ENCODE measurements at places on chromosomes 2 and 18.

GRCh38 chr18:10736984-10737383, 211.2 kb downstream of the NAPG start:
- no peak for DNase-seq

- DNase-seq: no peak
These were observed 70.8 kb downstream of the SESTD1 start for GRCh38 chr2:179193759-179194394.

- DNase-seq: no peak
These were observed 894.4 kb downstream of the BCL11A start for GRCh38 chr2:59658906-59659635.

- peak; percentile 31 for DNase-seq
These were observed 1.2 kb downstream of the ST3GAL5 start for GRCh38 chr2:85887566-85888019.

- peak; percentile 73 for DNase-seq
These were observed 95.1 kb downstream of the ZFP36L2 start for GRCh38 chr2:43131051-43131889.

- DNase-seq: no peak
These were observed 160.4 kb upstream of the FOSL2 start for GRCh38 chr2:28232295-28232694.

DNA sequence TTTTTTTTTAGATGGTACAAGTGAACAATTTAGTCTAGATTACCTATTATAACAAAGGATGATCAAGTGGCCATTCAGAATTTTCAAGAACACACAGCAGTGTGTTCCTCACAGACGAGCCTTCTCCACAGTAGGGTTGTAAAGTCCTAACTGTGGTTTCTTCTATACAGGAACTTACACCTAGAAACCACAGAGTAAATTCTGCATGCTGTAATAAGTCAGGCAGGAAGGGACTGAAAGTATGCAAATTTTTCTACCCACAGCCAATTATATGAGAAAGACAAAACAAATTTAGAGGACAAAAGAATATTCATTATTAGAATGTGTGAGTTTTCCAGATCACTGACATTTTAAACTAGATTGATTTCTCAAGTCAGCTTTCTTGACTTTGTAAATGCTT, 99.5 kb downstream of the RBMS1 start:
- no peak for DNase-seq

- DNase-seq: no peak
These were observed 36.0 kb downstream of the LBH start for GRCh38 chr2:30267161-30267975.

- no peak for DNase-seq
These were observed 298.3 kb downstream of the KCNS3 start for GRCh38 chr2:18176679-18177215.

- DNase-seq: no peak
These were observed 138.9 kb upstream of the NABP1 start for GRCh38 chr2:191539068-191539467.

- DNase-seq: no peak
These were observed 42.7 kb upstream of the ODC1 start for GRCh38 chr2:10490806-10491291.

- no peak for DNase-seq
These were observed 2.8 kb upstream of the MXD1 start for GRCh38 chr2:69911985-69912563.

DNA sequence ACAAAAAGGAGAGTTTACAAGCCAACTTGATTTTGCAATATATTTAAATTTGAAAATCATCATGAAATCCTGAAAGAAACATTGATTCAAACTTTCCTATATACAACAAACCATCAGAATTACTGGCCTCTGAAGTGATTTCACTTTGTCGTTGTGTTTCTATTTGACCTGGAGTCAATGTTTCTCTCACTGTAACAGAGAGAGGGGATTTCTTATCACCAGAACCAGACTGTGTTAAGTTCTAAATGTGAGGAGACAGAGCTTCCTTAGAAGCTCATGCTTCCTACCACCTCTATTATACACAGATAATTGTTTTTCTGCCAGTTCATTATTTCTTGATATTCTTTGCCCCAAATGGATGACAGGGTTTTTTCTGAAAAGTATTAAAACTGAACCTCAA, 245.0 kb upstream of the RND3 start:
- DNase-seq: no peak

DNA sequence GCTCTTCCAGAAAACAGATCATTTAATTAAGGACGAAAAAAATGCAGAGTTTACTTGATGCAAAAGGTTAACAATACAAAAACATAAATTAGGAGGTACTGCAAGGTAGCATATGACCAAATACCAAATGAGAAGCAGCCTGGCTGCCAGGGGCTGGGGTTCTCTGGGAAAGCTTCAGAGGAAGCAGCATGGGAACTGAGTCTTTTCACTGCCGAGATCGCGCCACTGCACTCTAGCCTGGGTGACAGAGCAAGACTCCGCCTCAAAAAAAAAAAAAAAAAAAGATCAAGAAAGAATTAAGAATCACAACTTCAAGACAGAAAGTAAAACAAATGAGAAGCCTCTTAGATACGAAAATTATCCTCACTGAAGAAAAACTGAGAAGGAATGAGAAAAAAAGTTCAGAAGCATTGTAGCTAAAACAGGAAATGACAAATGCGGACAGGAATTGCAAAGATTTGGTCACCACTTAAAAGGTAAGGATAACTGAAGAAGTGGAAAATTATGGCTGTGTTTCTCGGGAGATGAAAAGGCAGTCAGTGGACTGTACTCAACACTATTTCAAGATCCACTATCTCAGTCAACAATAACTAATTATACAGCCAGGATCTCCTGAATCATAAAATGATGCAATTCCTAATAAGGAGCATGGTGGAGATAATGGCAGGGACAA, 4.3 kb downstream of the SEPTIN10 start:
- no peak for DNase-seq

DNA sequence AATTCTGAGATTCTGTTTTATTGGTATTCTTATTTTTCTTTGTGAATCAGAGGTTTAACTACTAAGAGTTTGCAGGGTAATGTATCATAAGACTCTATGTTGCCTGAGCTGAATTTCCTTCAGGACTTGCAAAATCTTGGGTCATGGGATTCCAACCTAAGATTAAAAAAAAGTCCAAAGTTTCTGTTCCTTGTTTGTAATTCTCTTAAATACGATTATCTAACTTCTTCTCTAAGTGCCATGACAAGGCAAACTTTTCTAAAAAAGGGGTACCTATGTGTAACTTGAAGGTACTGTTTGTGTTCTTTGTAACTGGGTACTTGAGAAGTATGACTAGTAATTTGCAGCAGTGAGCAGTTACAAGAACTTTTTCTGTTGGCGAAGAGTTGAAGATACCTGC, 181.3 kb upstream of the ZEB2 start:
- DNase-seq: no peak

- DNase-seq: no peak
These were observed 36.9 kb downstream of the SCN1A start for GRCh38 chr2:166090908-166091307.

DNA sequence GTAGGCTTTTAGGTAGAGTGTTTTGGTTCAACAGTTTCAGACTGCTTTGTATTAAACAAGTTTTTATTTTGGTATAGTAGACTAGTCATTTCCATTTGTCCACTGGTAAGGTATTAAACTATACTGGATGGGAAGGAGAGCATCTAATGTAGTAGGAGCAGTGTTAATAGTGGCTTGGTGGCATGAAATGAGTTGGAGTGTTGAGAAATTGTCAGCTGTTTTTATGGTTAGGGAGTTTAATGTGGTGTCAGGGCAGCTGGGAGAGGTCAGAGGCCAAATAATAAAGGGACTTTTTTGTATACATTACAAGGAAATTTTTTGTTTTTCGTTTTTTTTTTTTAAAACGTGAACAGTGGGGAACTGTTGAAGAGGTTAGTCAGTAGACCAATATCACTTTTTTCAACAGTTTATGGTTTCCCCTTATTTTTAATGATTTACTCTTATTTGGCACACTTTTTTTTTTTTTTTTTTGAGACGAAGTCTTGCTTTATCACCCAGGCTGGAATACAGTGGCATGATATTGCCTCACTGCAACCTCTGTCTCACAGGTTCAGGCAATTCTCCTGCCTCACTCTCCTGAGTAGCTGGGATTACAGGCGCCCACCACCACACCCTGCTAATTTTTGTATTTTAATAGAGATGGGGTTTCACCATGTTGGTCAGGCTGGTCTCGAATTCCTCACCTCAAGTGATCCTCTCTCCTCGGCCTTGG, 21.2 kb downstream of the ACTR3 start:
- DNase-seq: no peak

- DNase-seq: no peak
These were observed 14.6 kb downstream of the NOL10 start for GRCh38 chr2:10675131-10675530.

GRCh38 chr2:128309280-128310093, 9.2 kb downstream of the HS6ST1 start:
- no peak for DNase-seq

DNA sequence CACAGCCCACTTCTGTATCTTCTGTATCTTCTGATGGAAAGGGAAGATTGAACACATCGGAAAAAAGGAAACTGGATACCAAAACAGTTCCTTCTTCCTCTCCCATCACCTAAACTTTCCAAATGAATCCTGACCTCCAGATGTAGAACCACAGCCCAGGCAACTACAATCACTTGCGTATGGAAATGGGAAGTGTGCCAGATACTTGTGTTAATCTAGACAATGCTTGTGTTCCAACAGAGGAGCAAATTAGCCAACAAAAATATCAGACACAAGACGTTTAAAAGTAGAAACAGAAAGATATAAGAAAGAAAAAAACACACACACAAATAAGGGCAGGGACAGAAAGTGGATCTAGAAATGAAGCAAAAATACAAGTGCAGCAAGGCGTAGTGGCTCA, 31.4 kb upstream of the DUSP2 start:
- DNase-seq: no peak

DNA sequence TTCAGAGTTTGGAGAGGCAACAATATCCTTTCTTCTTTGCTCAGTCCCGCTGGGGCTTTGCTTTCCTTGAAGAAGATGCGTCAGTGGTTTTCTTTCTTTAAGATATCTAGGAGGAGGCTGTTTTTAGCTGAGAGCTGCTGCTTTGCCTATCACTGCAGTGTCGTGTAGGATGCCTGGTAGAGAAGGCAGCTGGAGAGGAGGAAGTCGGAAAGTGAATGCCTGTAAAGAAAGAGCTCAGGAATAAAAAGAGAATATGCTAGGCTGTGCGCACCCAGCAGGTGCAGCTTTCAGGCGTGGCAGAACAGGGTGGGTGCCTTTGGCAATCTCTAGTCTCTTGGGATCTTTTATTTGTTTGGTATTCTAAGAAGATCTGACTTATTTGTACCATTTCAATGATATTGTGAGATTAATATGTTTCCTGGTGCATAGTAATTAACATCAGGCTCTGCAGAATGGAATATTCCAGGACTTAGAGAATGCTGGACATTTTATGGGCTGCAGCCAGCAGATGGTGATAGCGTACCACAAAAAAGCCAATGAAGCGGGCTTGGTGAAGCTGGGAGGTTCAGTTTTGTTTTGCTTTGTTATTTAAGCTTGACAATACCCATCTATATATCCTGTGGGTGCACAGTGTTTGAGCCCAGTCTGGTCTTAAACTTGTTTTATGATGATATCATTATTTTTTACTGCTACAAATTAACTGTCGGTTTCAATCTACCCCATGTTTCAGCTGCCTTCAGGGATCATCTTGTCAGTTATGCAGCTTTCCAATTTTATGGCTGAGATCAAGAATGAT, 34.9 kb downstream of the CAVIN2 start:
- DNase-seq: no peak

DNA sequence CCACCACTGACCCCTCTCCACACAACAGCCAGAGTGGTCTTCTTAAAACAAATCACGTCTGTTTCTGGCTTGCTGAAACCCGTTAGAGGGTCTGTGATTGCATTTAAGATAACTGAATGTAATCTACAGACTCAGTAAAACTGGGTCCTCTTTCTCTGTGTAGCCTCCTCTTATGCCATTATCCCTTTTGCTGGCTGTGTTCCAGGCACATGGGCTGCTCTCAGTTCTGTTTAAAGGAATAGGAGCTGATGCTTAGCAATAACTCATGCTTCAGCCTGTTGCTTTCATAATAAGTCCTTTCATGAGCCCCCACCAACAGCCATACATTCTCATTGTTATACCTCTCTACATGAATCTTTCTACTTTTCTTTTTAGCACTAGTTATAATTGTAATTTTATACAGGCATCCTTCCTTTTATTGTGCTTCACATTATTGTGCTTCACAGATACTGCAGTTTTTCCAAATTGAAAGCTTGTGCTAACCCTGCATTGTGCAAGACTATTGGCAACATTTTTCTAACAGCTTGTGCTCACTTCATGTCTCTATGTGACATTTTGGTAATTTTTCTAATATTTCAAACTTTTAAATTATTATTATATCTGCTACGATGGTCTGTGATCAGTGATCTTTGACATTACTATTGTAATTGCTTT, 782.6 kb downstream of the MBD2 start:
- DNase-seq: no peak

DNA sequence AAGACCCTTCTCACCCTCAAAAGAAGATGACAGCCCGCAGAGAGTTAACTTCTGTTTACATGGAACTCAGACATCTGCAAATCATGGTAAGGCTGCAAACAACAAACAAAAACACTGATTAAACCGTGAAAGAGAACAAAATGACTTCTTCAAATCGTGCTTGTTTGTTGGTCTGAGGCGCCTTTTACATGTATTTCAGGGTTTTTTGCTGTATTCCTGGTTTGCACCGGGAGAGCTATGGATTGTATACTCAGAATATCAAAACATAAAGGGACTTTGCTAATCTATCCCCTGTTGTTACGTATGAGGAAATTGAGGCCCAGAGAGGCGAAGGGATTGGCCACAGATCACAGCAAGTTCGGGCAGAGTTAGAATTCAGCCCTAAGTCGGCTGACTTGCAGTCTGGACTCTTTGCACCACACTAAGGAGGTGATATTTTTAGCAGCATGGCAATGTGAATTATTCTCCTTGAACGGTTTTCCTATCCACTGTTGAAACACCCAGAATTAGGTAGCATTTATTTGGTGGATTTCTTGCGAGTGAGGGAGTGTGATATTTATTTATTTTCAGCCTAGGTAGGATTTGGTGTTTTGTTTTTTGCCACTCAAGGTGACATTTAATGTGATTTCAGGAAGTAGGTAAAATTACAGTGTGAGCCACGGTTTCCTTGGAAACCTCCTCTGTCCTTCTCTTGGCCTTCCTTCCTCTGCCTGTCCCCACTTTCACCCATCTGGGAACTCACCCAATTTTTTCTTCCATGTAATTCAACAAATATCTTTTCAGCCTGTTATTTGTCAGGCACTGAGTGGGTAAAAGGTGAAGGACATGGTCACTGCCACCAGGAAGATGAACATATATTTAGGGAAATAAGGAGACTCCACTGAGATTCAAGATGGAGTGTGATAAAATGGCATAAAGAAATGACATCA, 980 bp upstream of the PDE6D start:
- DNase-seq: no peak

DNA sequence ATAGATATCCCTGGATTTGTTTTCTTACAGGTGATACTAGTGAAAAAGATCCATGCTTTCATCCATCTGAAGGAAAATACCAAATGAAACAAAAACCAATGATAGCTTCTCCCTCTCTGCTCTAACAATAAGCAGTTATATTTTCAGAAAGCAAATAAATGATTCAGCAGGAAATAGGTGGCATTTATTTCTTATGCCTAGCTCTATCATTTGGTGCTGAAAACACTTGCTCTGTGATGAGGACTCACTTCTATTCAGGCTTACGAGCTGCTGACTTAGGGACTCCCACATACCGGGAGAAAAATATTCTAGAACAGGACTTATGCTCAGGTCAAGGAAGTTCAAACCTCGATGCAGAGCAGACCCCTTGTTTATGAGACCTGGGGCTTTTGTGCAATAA, 142.6 kb downstream of the SETBP1 start:
- no peak for DNase-seq

- DNase-seq: no peak
These were observed 366.1 kb downstream of the EN1 start for GRCh38 chr2:118481299-118481698.

GRCh38 chr2:221911321-221911720, 339.2 kb upstream of the EPHA4 start:
- DNase-seq: no peak

Data from activated gamma-delta T cell treated with anti-CD3 and anti-CD28 coated beads, Interleukin-2, amount 50 U/mL, for 16 hours (primary cell).